Suppressor macrophage treated with lipopolysaccharide for 4 hours (primary cell): ENCODE measurements at places on chromosomes 6 and 20.

DNA sequence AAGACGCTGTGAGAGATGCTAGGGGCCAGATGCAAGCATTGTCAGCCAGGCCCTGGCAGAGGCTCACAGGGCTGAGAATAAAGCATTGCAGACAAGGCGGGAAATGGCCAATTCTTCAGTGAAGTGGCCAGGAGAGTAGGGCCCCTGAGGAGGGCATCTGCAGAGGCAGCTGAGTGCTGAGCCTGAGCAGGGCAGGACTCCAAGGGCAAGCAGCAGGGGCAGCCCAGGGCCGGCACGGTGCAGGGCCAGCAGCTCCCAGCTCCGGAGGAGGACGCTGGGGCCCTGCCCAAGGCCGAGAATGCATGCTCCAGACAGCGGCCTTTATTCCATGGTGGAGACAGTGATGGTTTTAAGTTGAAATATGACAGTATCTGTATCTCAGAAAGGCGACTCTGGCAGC is 305.5 kb downstream of the FOXC1 start:
- no peak for DNase-seq

- no peak for DNase-seq
Observed at GRCh38 chr6:89731924-89732567, 87.5 kb downstream of the MDN1 start.

DNA sequence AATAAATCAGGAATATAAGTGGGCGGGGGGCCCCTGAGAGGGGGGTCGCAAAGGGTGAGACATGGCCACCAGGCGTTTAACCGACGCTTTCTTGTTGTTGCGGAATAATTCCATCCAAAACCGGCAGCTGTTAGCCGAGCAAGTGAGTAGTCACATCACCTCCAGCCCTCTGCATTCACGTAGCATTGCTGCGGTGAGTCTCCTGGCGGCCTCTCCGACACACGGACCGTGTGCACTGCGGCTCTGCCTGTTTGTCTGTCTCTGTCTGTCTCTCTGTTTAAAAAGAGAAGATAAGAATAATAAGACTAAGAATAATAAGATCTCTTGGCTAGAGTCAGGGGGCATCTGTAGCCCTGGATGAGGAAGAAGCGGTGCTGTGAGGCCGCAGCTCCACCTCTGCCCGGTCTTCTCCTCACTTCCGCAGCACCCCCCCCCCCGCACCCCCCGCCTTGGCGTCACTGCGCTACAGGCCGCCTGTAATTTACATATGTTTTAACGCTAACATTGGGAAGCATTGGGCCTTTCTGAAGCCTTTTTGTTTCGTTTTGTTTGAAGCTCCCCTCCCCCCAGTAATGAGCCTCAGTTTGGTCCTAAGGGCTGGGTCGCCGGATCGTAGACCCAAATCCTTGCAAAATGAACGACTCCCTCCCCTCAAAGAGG is 993 bp downstream of the STX16 start:
- DNase-seq = peak; percentile 94

GRCh38 chr6:140671926-140672325 is 1297.5 kb upstream of the CITED2 start:
- DNase-seq = peak; percentile 2

- DNase-seq = no peak
Observed at GRCh38 chr6:101395345-101395744, 1.8 kb downstream of the GRIK2 start.

DNA sequence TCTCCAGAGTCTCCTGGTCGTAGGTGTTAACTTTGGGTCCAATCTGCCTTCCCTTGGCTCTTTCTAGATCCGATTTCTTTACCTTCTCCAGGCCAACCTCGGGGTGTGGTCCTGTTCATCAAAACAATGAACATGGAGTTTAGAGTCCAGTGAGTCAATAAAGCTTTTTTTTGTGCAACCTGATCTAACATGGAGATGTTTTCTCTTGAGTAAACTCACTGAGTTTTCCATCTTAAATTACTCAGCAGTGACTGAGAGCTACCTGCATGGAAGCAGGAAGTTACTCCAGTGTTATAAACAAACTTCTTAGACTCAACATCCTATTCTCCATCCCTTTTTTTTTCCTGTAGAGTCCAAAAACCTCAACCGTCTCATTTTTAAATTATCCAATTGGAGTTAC is 14.9 kb upstream of the SLC22A1 start:
- DNase-seq = no peak

DNA sequence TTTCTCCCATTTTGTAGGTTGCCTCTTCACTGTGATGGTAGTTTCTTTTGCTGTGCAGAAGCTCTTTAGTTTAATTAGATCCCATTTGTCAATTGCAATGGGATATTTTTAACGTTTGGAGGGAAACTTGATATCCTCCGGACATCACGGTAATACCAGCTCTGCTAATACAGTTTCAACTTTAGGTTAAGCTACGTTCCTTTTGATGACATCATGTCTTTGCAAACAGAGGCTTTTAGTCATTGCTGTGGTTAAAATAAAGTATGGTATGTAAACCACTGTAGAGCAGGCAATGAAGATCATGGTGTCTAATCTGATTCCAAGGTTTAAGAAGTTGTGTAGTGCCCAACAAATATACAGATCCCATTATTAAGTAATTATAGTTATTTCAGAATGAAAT is 168.0 kb upstream of the CHD6 start:
- no peak for DNase-seq

GRCh38 chr6:40901322-40902055 is 137.5 kb downstream of the UNC5CL start:
- DNase-seq = no peak

DNA sequence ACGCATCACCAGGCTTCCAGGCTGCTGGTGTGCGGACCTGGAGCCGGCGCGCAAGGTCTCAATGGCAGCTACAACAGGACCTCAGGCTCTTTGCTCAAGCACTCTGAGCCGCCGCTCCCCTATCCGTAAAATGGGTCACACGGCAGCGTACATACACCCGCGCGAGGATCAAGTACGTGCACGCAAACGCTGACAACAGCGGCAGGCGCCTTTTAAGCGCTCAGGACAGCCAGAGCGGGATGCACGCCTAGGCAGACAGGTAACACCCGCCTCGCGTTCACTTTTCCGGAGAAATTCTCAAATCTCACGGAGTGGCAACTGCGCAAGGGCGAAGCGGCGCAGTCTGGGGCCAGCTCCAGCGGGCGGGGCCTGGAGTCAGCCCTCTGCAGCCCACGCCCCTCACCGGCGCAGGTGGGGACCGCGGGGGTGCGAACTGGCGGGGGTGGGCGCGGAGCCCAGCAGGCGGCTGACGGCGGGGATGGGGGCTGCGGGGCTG is 535 bp downstream of the EXOC2 start:
- DNase-seq = peak; percentile 52

- peak; percentile 49 for DNase-seq
Observed at GRCh38 chr20:5797843-5798462, 47.8 kb downstream of the SHLD1 start.

DNA sequence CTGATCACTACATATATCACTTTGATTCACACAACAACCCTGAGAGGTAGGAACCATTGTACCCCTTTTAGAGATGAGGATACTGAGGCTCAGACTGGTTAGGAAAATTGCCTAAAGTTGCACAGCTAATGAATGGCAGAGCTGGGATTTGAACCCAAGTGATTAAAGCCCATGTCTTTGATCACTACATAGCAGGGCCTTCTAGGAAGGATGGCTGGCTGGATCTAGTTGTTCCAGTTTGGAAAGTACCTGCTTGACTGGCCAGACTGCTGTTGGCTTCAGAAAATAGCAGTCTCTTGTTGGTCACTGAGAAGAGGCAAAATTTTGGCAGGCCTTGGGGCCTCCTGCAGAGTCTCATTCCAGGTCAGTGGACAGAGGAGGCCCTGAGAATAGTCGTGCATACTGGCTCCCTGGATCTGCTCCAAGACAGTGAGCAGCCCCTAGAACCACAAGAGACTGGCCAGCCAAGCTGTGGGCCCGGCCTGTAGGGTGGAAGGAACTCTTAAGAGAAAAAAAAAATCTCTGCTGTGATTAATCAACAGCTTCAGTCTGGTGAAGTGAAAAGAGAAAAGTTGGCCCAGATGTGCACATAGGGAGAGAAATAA is 17.5 kb downstream of the PPARD start:
- no peak for DNase-seq

DNA sequence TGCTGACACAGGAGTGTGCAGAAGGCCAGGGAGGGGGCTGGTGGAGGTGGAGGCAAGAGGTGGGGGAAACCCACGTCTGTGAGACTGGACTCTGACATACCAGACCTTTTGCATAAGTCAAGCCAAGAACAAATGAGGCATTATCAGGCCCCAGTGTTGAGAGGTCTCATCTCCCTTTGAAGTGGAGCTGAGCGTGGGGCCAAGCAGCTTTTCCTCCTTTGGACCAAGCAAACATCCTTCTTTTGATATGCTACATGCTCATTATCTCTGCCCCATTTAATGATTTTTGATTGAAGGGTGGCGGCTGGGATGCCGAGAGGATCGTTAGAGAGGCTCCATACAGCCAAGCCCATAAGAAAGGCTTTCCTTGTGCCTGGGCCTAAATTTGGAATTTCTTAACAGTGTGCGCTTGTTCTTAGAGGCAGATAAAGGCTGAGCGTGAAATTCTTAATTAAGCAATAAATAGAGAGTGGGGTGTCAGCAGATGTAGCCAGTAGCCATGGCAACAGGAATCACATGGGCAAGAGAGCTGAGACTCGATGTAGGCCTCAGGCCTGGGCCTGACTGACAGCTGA is 244.5 kb downstream of the PKHD1 start:
- DNase-seq = no peak

- no peak for DNase-seq
Observed at GRCh38 chr6:99689916-99690685, 83.5 kb downstream of the PRDM13 start.

DNA sequence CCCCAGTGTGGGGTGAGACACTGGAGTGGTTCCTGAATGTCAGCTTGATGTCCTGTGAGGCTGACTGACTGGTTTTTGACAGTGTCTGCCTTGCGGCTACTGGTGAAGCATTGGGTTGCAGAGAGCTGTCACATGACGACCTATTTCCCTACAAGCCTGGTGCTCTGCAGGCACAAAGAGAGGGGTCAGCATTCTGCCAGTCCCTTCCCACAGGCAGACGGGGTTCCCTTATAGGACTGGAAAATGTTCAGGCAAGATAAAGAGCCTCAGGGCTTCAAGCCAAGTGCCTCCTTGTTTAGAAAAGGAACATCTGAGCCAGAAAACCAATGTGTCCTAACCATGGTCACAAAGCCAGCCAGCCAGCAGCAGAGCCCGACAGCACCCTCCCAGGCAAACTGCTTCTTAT is 11.0 kb downstream of the LY86 start:
- peak; percentile 66 for DNase-seq

DNA sequence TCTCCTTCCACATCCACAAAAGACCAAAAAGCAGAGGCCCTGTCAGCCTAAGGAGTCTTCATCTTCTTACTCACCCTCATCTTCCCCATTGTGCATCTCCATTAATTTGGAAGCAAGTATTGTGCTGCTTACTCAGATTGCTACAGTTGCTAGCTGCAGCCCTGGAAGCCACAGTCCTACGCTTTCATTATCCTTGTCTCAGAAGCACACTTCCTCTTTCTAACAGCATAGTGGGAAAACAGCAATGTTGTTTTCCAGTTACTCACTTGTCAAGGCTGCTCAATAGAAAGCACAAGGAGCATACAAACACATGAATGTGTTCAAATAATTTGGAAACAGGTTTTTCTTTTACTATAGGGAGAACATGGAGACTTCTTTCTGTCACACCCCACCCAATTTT is 76.6 kb upstream of the RBM24 start:
- DNase-seq = peak; percentile 51

GRCh38 chr20:43460830-43461200 is 3.1 kb downstream of the SRSF6 start:
- DNase-seq = no peak

- DNase-seq = peak; percentile 96
Observed at GRCh38 chr6:108874470-108875160, 26.4 kb downstream of the ARMC2 start.

DNA sequence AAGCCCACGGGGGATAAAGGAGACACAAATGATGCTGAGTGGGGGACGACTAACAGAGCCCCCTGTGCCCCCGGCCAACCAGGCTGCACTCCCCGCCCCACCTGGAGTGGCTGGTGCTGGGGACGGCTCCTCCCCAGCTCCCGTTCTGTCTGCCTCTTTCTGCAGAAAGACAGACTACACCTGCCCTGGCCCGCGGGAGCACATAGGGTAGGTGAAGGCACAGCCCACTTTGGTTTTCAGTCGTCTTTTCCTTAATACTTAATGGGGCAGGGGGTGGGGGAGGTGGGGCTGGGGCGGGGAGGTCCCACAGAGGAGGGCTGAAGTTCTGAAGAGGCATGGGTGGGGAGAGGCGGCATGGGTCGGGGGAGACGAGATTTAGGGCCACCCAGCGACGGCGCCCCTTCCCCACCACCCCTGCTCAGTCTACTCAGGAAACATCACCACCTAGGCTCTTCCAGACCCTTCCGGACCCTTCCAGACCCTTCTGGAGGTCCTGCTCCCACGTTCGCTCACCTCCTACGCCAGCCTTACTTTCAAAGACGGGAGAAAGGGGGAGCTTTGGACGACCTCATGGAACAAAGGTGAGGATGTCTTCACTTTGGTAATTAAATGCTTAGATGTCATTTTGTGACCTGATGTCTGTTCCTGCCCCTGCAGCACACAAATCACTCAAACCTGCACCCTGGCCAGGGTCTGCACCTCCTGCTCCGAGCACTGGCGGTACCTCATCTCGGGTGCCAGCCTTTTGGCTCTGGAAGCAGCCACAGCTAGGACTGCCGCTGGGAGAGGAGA is 21.2 kb upstream of the FRMD1 start:
- no peak for DNase-seq

DNA sequence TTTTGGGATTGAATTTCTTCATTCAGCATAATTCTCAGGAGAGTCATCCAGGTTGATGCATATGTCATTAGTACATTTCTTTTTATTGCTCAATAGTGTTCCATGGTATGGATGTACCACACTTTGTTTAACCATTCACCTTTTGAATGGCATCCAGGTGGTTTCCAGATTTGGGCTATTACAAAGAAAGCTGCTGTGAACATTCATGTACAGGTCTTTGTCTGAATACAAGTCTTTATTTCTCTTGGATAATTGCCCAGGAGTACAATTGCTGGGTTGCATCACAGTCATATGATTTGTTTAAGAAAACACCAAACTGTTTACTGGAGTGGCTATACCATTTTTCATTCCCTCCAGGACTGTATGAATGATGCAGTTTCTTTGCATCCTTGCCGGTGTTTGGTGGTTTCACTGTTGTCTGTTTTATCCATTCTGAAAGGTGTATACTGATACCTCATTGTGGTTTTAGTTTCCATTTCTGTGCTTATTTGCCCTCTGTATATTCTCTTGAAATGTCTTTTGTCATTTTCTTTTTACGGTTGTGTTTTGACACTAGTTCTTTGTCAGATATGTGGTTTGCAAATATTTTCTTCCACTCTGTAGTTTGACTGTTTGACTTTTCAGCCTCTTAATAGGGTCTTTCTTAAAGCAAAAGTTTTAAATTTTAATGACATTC is 8.8 kb downstream of the CDKAL1 start:
- no peak for DNase-seq

- no peak for DNase-seq
Observed at GRCh38 chr6:127460465-127460864, 1.3 kb upstream of the KIAA0408 start.

- no peak for DNase-seq
Observed at GRCh38 chr6:36758516-36759147, 61.0 kb downstream of the RAB44 start.
